ENCODE measurements at places on chromosomes 2 and 18. TPM values are rescaled to one million over a fixed set of nuclear protein-coding genes. Genes with fewer than 3 reads are reported as not detected.

The LYG1 gene
- 0.81 TPM for total RNA-seq

The TUBA3E gene
- not detected for total RNA-seq

The FAM237A gene
- total RNA-seq, result not detected

The IL36A gene
- total RNA-seq, result not detected

The TUBA4B gene
- not detected for total RNA-seq

The ASXL3 gene
- not detected for total RNA-seq

The RBM43 gene
- 3.5 TPM for total RNA-seq
